Stimulated activated CD4-positive, alpha-beta T cell treated with anti-CD3 and anti-CD28 coated beads, Interleukin-2, amount 100 ng/mL, for 24 hours (primary cell): ENCODE measurements at places on chromosomes 7 and 10.
A peak's percentile ranks its signal among the peaks of the same experiment; 100 is the strongest.

DNA sequence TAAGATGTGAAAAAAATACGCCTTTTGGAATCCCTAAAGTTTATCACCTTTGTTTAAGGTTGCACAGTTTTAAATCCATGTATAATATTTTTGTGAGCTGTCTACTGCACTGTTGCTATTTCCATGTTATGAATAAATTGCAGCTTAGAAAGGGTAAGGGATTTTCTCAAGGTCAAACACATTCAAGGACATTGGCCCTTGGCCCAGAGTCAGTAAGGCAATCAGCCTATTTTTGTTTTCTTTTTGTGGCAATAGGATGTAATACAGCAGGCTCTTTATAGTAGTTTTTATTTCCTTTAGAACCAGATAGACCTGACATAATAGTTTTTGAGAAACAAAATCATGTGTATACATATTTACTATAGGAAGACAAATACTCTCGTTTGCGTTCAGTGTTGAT is 219.8 kb downstream of the ACTR3B start:
- DNase-seq, result no peak

GRCh38 chr10:71581376-71581775 is 138.2 kb downstream of the C10orf105 start:
- no peak for DNase-seq

- no peak for DNase-seq
Observed at GRCh38 chr7:5053175-5053574, 7.5 kb downstream of the RBAK start.

GRCh38 chr10:103910442-103911012 is 7.5 kb downstream of the STN1 start:
- no peak for DNase-seq

DNA sequence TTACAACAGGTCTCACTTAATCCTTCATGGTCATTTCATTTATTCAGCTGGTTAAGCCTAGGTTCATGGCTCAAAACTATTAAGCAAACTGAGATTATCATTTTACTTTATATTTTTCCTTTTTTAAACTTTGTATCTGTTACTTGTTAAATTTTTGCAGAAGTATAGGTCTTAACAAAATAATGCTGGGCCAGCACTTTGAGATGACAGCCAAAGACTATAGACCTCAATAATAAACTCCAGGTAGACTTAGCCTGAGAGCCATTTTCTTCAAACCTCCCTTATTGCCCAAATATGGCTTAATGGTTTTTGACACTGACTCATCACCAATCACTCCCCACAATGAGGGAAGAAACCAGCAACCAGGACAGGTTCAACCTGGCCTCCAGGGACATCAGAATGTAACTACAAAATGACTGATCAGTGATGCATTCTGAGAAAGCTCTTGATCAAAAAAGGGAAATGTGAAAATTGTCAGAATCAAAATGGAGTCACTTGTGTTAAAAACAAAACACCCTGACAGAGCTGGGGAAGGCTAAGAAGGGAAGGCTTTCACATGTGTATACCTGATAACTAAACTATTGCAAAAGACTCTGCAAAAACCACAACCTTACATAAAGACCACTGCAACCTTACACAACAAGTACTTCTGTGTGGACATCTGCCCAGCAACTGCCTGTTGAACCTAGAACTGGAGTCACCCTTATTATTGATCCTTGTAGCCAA is 2.1 kb upstream of the CCDC126 start:
- DNase-seq, result peak; percentile 39

DNA sequence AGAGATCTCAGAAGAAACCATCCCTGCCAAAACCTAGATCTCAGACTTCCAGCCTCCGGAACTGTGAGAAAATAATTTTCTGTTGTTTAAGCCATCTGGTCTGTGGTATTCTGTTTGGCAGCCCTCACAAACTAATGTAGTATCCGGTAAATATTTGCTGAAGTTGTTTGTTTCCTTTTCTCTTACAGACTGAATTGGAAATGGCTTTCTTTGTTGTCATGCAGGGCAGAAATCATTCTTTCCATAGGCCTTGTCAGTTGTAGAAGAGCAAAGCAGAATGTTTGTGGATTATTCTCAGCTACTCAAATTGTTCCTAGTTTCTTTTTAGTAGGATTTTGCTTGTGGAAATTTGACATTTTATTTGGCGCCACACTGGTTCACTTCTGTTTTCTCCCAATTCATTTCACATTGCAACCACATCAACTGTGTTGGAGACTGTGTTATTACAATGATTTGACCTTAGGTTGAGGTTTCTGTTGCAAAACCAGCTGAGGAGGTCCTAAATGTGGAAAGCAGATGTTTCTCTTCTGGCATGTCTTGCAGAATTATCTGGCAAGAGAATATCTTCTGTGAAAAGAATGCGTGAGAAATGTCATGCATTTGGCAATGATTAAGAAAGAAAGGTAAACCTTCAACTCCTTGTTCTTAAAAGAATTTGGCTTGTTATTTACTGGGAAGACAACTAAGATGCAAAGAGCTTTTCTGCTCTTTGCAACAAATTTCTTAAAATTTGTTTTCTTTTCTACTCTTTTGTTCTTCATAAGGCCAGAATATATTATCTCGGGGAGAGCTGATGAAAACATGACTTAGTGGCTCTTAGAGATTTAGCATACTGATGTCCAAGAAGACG is 25.8 kb downstream of the ACTA2 start:
- DNase-seq, result no peak
